Brain (organoid and tissue), 16 donors: ENCODE measurements at places on chromosomes 11 and 22.
A peak's percentile ranks its signal among the peaks of the same experiment; 100 is the strongest.

- no peak for DNase-seq
Observed at GRCh38 chr11:128568166-128568778, 19.1 kb downstream of the ETS1 start.

DNA sequence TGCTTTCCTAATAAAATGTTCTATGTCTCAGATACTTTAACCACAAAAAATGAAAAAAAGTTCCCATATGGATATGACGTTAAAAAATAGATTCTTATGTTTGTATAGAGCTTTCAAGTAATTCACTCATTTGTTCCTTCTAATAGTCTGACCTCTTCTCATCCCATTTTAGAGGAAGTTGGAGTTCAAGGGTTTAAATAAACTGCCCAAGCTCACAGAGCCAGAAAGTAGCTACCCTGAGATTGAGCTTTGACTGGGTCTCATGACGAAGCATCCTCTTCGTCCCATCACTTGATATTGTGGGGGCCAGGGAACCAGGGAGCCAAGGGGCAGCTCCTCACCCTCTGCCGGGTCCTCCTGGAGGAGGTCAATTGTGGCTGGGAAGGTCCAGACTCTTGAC, 116.3 kb downstream of the CCDC81 start:
- DNase-seq, result no peak

DNA sequence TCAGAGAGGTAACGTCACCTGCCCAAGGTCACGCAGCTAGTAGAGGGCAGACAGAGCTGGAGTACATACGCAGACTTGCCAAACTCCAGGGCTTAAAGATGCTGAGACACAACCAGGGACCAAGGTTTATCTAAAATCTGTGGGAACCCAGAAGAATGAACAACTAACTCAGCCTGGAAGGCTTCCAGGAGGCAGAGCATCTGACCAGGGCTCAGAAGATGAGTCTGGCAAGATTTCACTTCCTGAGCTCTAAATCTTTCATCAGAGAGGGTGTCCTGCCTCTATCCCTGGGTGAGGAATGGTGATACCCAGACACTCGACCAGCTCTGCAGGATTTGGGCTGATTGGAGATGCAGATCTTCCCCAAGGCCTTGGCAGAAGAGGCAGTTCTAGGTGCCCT, 9.1 kb downstream of the GAL3ST1 start:
- DNase-seq, result no peak

DNA sequence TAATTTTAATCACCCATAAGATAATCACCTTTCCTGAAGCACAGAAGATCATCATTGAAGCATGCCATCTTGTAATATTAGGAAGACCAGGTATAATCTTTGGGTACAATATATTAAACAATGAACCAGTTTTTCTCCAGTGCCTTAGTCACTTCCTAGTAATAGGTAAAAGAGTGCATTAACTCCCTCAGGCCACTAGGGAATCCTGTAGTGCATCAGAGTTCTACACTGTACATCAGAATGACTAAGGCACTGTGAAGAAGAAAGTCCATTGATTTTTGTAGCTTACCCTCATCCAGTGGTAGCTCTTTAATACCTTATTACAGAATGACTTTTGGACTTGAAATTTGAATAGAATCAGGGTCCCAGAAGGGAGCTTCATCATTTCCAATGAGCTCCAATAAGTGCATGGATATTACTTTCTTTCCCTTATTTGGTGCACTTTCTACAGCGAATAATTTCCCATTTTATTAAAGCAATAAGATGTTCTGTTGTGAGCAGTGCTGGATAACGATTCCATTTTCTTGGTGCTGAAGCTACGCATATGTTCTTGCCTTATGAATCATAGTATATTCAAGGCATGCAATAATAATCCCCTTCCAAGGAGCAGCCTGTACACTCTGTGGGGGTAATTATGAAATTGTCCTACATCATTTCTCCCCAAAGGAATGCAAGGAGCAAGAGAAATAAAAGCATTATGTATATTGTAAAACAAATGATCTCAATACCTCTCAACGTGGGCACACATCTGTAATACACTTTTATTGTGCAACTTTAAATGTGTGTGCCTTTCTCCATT, 4.7 kb downstream of the C11orf87 start:
- peak; percentile 31 for DNase-seq

- no peak for DNase-seq
Observed at GRCh38 chr22:40281717-40282116, 64.6 kb upstream of the ADSL start.

GRCh38 chr11:57619331-57619730, 21.8 kb downstream of the SERPING1 start:
- no peak for DNase-seq

DNA sequence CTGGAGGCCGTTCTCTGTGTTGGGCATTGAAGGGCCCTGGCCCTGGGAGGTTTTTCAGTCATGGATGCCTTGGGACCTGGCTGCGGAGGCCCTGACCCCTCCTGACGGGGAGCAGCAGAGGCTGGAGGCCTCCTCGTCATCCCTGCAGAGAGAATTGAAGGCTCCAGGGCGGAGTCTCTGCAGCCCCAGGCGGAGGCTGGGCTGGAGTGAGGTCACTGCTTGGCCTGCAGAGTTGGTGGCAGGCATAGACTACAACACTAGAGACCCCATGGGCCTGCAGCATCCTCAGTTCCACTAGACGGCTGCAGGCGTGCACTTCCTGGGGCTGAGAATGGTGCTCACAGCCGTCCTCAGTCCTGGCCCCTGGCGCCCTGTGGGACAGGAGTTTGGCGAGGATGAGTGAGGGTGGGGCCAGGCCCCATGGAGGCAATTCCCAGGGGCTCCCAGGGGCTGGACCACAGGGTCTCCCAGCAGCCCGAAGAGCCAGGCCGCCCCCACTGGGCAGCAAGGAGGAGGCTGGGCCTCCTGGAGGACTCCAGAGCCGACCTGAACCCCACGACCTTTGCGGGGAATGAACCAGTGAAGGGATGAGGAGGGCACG, 1194.9 kb downstream of the BRD1 start:
- no peak for DNase-seq

DNA sequence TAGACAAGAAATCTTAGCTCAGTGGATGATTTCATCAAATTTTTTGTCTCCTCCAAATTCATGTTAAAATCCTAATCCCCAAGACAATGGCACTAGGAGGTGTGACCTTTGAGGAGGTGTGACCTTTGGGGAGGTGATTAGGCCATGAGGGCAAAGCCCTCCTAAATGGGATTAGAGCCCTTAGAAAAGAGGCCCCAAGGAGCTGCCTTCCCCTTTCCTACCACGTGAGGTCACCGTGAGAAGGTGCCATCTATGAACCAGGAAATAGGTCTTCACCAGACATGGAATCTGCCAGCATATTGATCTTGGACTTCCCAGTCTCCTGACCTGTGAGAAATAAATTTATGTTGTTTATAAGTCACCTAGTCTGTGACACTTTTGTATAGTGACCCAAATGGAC, 138.7 kb downstream of the TRIM29 start:
- DNase-seq, result no peak

DNA sequence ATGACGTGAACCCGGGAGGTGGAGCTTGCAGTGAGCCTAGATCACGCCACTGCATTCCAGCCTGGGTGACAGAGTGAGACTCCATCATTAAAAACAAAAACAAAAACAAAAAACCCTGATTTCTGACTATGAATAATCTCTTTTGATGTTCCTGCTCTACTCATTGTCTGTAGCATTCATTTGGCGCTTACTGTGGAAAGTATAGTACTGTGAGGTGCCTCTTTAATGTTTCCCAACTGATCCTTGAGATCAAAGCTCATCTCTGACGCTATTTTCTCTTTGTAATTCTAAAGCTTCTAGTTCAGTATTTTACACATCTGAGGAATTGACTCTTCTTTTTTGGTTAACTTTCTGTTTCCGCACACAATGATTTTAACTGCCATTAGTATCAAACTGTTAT, 60.0 kb downstream of the GRK3 start:
- no peak for DNase-seq

DNA sequence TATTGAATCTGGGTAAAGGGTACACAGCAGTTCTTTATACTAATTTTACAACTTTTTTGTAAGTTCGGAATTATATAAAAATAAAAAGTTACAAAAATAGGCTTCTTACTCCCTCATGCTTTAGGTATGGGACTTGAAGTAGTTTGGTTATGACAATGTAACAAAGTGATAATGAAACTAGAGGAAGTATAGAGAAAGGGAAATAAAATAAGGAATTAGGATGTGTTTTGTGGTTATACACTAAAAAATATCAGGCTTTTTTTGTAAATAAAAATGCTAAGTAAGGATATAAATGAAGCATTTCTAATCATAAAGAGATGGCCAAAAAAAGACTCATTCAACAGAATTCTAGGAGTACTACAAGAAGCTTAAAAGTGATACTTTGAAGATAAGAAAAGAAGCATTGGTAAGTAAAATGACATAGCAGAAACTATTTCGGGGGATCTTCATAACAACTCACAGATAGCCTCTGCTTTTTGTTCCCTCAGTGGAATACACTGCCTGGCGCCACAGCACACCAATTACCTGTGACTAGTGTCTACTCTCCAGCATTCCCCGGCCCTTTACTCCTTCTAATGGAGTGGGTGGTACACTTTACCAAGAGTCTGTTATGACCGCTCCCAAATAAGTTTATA, 322.7 kb upstream of the PITPNB start:
- DNase-seq, result no peak

- DNase-seq, result peak; percentile 93
Observed at GRCh38 chr22:19909350-19910179, 32.0 kb upstream of the COMT start.

- no peak for DNase-seq
Observed at GRCh38 chr11:64522843-64523380, 68.1 kb upstream of the SLC22A12 start.

- DNase-seq, result no peak
Observed at GRCh38 chr22:46596819-46597218, 23.4 kb upstream of the GRAMD4 start.

DNA sequence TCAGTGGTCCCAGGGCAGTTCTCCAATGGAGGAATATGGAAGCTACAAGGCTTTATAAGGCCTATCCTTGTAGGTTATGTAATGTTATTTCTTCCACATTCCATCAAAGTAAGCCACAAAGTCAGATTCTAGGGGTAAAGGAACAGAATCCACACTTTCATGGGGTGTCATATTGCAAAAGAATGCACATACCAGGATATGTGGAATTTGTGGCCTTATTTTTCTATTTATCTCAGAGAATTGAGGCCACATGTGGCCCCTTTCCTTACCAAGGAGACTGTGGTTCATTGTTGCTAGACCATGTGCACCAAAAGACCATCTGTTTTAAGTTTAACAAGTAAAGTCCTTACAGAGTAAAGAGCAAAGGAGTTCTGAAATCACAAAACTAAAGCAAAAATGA, 12.9 kb downstream of the LRRC4C start:
- DNase-seq, result no peak

DNA sequence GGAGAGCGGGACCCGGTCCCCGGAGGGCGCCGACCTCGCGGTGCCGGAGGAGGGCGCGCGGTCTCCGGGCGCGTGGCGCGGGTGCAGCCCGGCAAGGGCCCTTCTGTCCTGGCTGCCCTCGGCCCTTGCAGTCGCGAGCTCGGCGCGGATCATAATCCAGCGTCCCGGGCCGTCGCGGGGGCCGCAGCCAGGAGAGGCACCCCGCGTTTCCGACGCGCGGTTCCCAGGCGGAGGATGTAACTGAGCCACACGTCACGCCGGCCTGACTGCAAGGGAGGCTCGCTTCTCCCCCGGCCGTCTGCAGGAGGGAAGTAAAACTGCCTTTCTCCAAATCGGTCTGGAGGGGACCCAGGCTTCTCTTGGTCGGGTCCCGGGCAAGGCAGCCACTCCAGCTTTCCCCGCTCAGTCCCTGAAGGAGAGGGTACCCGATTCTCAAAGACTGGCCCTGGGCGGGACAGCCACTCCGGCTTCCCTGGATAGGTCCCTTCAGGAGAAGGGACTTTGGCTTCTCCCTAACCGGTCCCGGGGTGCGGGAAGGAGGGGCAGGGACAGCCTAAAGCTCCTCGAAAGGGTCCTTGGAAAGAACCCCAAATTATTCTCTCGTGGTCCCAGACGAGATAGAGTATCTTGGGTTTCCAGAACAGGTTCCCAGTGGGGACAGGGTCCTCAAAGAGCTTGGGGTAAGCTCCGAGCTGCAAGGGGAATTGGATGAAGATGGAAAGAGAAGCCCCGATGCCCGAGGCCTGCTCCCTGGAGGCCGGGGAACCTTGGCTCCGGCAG, 836 bp downstream of the SPON1 start:
- DNase-seq, result peak; percentile 54

DNA sequence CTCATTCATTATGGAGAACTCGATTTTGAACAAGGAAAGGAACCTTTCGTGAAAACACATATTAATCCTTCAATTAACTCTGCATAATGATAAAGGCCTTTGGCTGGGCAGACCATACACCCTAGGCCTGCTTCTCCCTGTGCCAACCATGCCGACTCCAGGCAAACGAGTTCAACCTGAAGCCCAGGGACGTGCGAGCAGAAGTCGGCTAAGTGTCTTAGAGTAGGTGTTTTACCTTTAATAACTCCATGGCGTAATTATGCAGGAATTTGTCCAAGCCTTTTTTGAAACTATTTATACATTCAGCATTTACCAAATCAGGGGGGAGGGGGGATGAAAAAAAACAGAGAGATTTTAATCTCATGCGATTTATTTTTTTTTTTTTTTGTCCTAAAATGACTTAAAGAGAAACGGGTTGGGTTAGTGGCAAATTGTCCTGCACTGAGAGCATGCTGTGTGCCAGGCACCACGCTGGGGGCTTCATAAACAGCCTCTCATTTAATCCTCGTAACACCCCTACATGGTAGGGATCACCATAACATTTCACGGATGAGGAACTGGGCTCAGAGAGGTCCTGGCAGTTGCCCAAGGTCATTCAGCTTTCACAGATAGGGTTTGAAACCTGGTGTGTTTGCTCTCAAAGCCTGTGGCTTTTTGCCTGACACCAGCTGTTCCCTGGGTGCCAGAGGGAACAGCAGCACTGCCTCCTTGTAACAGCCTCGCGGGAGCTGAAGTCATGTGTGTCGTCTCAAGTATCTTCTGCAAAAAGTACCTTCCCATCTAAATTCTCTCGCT, 423.9 kb downstream of the MN1 start:
- DNase-seq, result peak; percentile 45

GRCh38 chr22:41367039-41367679, 14.6 kb upstream of the TEF start:
- DNase-seq, result peak; percentile 97

DNA sequence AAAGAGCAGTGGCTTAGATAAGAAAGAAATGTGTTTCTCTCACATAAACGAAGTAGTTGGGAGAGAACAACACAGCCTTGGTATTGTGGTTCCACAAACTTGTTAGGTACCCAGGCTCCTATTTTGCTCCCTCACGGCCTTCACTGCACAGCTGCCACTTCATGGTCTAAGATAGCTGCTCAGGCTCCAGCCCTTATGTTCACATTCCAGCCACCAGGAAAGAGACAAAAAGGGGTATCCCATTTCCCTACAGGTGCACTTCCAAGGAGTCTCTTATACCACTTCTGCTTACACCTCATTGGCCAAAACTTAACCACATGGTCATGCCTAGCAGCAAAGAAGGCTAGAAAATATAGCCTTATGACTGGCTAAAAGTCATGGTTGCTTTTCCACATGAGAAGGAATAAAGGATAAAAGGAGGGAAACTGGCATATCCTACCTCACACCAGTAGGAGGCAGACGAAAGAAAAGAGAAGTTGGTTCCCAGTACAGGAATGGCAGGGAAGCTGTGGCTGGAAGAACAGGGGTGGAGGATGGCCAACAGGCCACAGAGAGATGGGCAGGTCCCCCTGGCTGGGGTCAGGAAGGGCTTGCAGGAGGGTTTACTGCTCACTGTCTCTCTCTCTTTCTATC, 5.4 kb upstream of the HDHD5 start:
- DNase-seq, result no peak
